Smooth muscle cell of bladder (primary cell): ENCODE measurements at places on chromosomes 1 and 21. TPM values are rescaled to one million over a fixed set of nuclear protein-coding genes. Genes with fewer than 3 reads are reported as not detected.

Gene AMIGO1
- 1.6 and 2.0 TPM in 2 replicates for total RNA-seq

Gene CD247
- total RNA-seq, result under 0.01 and 0.09 TPM in 2 replicates

Gene PRRX1
- total RNA-seq, result 32.9 and 46.2 TPM in 2 replicates

Gene CHAF1B
- total RNA-seq, result 0.43 and 0.55 TPM in 2 replicates

Gene HEYL
- total RNA-seq, result 0.09 TPM in 1 of 2 replicates, not detected in the other

Gene MCOLN2
- 0.85 and 3.1 TPM in 2 replicates for total RNA-seq

Gene IGSF9
- total RNA-seq, result under 0.01 TPM in 1 of 2 replicates, not detected in the other

Gene TCHH
- under 0.01 TPM in 2 replicates for total RNA-seq

Gene IL12RB2
- not detected in 2 replicates for total RNA-seq

Gene C1orf159
- total RNA-seq, result 3.8 and 4.0 TPM in 2 replicates

Gene NHLH1
- under 0.01 TPM in 1 of 2 replicates, not detected in the other for total RNA-seq

Gene FAM151A
- total RNA-seq, result not detected in 2 replicates

Gene ANXA9
- 0.14 and 0.28 TPM in 2 replicates for total RNA-seq

Gene BEND5
- total RNA-seq, result 0.18 TPM in 1 of 2 replicates, not detected in the other

Gene BGLAP
- total RNA-seq, result 0.09 and 0.14 TPM in 2 replicates

Gene ASTN1
- total RNA-seq, result under 0.01 TPM in 1 of 2 replicates, not detected in the other

Gene WDR47
- total RNA-seq, result 11.0 and 12.0 TPM in 2 replicates

Gene CSF1
- 38.0 and 47.1 TPM in 2 replicates for total RNA-seq

Gene HAO2
- total RNA-seq, result not detected in 2 replicates

Gene ALPL
- 1.1 and 1.5 TPM in 2 replicates for total RNA-seq

Gene LCE2B
- total RNA-seq, result not detected in 2 replicates

Gene SYCP1
- not detected in 2 replicates for total RNA-seq

Gene LYPD8
- total RNA-seq, result 0.14 TPM in 1 of 2 replicates, not detected in the other

Gene RASSF5
- total RNA-seq, result 5.2 and 7.1 TPM in 2 replicates

Gene SGIP1
- total RNA-seq, result 21.0 and 46.8 TPM in 2 replicates

Gene MSH4
- 0.14 and 0.46 TPM in 2 replicates for total RNA-seq

Gene RXRG
- total RNA-seq, result 0.09 TPM in 1 of 2 replicates, not detected in the other
